ENCODE measurements at places on chromosomes 1 and 21.

- DNase-seq: no peak
Measured at GRCh38 chr1:170853302-170853701, 82.0 kb upstream of the MROH9 start.

DNA sequence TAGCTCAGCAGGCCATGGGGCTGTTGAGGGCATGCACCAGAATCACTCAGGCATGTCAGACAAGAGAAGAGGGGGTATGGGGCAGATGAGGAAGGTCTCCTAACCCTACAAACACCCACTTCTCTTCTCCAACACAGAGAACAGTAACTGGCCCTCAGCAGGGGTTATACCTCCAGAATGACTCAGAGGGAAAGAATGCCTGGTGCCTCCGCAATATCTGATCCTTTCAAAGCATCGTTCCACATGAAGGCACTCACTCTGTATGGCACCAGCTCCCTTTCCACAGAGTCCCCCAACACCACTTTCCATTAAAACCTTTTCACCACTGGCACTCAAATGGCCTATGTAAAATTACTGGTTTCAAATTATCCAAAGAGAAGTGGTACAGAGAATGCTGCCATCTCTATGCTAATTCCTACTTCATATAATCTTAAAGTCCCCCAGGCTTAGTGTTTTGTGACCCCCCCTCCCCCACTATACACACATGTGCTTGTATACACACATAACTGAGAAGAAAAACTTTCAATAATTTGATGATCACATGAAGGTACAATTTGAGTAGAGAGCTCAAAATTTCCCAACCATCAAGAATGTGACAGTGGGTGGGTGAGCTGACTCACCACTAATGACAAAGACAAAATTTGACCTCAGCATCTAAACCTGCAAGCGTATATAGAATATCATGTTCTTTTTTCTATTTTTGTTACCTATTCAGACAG is 91.5 kb downstream of the SIPA1L2 start:
- DNase-seq: no peak

GRCh38 chr1:17370618-17371017 is 1.4 kb upstream of the PADI6 start:
- DNase-seq: no peak

DNA sequence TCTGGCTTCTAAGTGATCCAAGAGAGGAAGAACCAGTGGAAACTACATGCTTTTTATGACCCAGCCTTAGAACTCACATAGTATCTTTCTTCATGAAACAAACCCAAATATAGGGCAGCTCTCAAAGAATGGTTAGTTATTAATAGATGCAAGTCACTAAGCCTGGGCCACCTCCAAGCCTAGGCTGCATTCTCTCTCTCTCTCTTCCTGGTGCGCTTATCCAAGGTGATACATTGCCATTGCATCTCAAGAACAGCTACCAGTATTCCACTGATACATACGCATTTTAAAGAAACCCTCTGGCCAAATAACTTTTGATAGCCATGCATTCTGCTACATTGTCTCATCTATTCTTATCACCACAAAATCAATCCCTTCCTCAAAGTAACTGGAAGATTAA is 455.6 kb upstream of the ADGRL2 start:
- no peak for DNase-seq

DNA sequence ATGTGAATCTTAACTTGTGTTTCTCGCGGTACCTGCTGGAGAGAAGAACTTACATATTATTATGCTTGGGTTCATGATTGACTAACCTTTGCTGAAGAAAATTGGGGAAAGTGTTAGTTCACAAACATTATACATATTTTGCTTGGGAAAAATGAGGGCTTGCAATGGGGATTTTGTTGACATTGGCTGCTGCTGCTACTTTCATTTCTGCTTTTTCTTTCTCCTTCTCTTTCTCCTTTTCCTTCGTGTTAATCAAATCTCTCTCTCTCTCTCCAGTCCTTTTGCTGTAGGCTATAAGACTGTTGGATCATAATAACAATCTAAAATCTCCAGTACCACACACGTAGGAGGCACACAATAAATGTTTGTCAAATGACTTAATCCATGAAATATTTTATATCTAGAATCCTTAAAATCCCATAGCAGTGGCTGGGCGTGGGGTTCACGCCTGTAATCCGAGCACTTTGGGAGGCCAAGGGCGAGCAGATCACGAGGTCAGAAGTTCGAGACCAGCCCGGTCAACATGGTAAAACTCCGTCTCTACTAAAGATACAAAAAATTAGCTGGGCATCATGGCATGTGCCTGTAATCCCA is 23.0 kb downstream of the IRF2BP2 start:
- DNase-seq: no peak

DNA sequence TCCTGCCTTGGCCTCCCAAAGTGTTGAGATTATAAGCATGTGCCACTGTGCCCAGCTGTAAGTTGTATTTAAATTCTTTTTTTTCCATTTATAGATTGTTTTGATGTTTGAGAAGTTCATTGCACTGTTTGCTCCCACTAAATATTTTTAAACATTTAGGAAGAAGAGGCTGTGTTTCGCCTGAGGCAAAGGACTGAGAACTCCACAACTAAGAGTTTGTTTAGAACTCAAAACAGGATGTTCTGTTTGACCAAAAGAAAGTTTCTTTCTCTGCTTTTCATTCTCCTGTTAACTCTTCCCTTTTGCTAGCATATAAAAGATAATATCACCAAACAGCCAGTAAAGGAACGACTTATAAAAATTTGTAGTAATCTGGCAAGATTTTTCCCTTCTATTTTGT is 87.0 kb downstream of the RUNX1 start:
- DNase-seq: no peak

GRCh38 chr1:203278082-203278884 is 27.0 kb upstream of the BTG2 start:
- no peak for DNase-seq

DNA sequence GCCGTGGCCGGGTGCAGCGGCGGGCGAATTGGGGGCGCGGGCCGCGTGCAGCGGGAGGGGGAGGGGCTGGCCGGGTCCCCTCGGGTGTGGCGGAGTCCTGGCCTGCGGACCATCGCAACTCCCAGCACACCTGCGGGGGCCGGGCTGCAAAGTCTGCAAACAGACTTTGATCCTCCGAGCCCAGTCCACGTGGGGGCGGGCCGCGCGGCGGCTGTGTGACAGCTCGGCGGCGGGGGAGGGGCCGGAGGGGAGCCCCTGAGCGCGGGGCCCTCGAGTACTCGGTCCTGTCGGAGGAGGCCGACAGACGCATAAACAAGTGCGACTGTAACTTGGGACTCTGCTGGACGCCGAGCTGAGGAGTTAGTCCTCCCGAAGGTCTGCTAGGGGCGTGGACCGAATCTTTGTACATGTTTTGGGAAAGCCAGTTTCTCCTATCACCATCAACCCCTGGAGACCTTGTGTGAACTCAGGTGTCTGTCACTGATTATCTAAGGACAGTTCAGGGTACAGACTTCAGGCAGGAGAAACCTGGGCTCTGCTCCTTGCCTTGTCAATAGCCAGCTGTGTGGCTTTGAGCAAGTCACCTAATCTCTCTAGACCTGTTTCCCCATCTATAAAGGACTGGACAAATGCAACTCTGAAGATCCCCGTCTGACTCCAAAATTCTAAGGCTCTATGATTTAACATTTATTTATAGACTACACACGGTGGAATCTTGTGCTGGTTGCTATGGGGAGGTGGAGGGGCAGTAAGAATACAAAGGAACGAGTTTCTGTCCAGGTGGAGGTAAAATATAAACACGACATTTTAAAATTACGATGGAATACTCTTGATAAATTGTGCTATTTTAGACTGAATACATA is 710 bp upstream of the SLC30A1 start:
- DNase-seq: no peak

GRCh38 chr1:172778456-172779455 is 119.9 kb downstream of the FASLG start:
- no peak for DNase-seq

GRCh38 chr1:169860750-169861149 is 32.9 kb downstream of the SCYL3 start:
- no peak for DNase-seq

Data from stimulated activated CD4-positive, alpha-beta T cell treated with anti-CD3 and anti-CD28 coated beads, Interleukin-15, amount 100 ng/mL, for 1 hour (primary cell).